ENCODE measurements at places on chromosomes 11 and 22.

GRCh38 chr11:34619062-34619516 is 1.8 kb upstream of the EHF start:
- no peak overlapping the region for H3K4me3 ChIP-seq
- H3K36me3 ChIP-seq, result no peaks in the 10 kb centered on the region
- no peaks in the 10 kb centered on the region for H3K27me3 ChIP-seq
- no peak for DNase-seq
- no peak overlapping the region for H3K27ac ChIP-seq

DNA sequence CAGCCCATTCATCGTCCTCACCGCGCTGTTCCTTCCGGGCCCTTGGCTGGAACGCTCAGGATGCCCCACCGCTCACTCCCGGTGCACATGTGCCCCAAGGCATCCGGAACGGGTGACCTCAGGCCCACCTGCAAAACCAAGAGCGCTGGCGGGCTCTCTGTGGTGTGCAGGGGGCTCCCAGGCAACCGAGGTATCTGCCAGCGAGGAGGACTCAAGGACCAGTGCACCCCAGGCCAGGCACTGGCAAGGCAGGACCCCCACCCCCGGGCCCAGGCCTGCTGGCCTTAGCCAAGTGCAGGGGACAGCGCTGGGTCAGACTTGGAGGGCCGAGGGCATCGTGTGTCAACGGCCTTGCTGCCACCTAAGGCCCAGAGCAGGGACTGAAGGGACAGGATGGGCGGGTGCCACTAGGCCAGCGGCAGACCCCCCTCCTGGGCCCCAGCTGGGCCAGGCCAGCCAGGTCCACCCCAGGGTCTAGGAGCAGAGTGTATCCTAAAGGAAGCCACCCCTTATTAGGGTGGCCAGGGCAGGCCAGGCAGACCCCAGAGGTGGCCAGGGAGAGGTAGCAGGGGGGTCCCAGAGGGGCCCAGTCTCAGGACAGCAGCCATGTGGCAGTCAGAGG is 8.5 kb downstream of the TNNT3 start:
- no peaks in the 10 kb centered on the region for H3K36me3 ChIP-seq
- H3K4me1 ChIP-seq, result no peaks in the 10 kb centered on the region
- no peak overlapping the region for H3K4me3 ChIP-seq
- no peaks in the 10 kb centered on the region for H3K27me3 ChIP-seq

- H3K27me3 ChIP-seq, result no peaks in the 10 kb centered on the region
- H3K4me1 ChIP-seq, result no peaks in the 10 kb centered on the region
- no peaks in the 10 kb centered on the region for H3K36me3 ChIP-seq
These were observed 120.5 kb downstream of the BBOX1 start for GRCh38 chr11:27161071-27161470.

DNA sequence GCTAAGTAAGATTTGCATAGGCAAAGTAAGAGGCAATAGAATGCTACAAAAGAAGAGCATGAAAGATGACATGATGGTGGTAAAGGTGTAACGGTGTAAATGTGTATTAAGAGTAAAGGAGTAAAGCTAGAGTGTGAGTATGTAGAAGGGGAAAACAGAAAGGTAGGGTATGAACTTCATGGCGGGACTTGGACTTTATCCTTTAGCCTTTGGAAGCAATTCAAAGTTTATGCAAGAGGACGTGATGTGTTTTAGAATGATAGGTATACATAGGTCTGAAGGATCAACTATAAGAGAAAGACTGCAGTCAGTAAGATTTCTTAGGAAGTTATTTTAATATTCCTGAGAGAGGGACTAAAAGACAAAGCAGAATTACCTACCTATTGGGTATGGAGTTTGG is 358.0 kb upstream of the FAT3 start:
- H3K4me1 ChIP-seq, result no peaks in the 10 kb centered on the region
- H3K4me3 ChIP-seq, result no peak overlapping the region
- no peak overlapping the region for H3K27ac ChIP-seq
- no peaks in the 10 kb centered on the region for H3K36me3 ChIP-seq
- no peaks in the 10 kb centered on the region for H3K27me3 ChIP-seq

DNA sequence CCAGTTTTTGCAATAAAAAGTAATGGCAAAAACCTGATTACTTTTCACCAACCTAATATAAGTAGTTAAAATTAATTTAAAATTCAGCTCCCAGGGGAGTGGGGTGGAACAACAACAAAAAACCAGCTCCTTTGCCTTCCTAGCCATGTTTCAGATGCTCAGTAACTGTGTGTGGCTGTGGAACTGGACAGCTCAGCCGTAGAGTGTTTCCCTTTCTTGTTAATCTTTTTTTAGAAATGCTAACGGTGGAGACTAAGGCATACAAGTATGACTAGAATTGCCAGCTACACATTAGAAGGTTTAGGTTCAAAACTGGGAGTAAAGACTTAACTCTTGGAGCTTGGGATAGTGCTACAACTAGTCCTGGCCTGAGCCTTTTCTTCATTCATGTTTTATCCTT is 45.0 kb downstream of the PPP6R3 start:
- H3K4me1 ChIP-seq, result no peaks in the 10 kb centered on the region
- H3K4me3 ChIP-seq, result no peak overlapping the region
- peaks cover 15% of the 10 kb centered on the region for H3K36me3 ChIP-seq

DNA sequence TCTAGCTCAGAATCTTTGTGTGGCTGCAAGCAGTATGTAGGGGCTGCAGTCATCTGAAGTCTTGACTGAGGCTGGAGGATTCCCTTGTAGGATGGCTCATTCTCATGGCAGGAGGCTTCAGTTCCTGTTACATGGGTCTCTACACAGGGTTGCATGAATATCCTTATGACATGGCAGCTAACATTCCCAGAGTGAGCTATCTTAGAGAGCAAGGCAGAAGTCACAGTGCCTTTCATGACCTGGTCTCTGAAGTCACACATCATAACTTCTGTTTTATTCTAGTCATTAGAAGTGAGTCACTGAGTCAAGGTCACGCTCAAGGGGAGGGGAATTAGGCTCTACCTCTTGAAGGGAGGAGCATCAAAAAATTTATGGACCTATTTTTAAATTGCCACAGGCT is 10.3 kb upstream of the SPON1 start:
- H3K27ac ChIP-seq, result no peak overlapping the region
- no peaks in the 10 kb centered on the region for H3K4me1 ChIP-seq
- H3K36me3 ChIP-seq, result no peaks in the 10 kb centered on the region
- peaks cover 23% of the 10 kb centered on the region for H3K27me3 ChIP-seq
- no peak overlapping the region for H3K4me3 ChIP-seq
- no peak for DNase-seq

GRCh38 chr22:40193429-40194421 is 16.0 kb downstream of the TNRC6B start:
- H3K27ac ChIP-seq, result peak overlapping the region; percentile 30
- peak; percentile 81 for DNase-seq
- H3K4me1 ChIP-seq, result peaks cover 23% of the 10 kb centered on the region
- peak overlapping the region; percentile 68 for H3K4me3 ChIP-seq
- H3K27me3 ChIP-seq, result no peaks in the 10 kb centered on the region

All from endodermal cell (in vitro differentiated cells).